ENCODE measurements at places on chromosomes 16 and 17.
A peak's percentile ranks its signal among the peaks of the same experiment; 100 is the strongest.

DNA sequence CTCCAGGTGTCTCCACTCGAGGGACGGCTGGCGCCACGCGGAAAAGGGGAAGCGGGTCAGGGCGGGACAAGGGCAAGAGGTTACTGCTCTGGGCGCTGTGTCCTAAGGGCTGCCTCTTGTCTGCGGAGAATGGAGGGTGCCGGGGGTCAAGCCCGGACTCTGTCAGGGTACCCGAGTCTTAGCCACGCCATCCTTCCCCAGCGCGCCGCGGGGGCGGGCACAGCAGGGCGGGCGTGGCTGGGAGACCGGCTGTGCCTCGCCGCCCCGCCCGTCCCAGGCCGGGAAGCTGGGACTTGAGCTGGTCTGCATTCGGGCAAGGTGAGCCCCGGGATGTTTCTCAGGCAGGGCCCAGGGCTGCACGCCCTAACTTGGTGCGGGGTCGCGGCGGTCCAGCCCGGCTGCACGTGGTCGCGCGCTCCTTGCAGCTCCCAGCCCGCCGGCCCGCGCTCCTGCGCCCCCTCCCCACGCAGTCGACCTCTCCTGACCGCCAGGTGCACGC lies 6.2 kb upstream of the ACTG1 start:
- DNase-seq: peak; percentile 50

- DNase-seq: peak; percentile 72
These were observed 54.6 kb downstream of the USP10 start for GRCh38 chr16:84754353-84754856.

GRCh38 chr16:22014271-22014873 lies 6.5 kb downstream of the MOSMO start:
- DNase-seq: no peak

GRCh38 chr17:7572338-7572587 lies 7.2 kb upstream of the CD68 start:
- no peak for DNase-seq

GRCh38 chr16:64290461-64290860 lies 831.4 kb downstream of the CDH11 start:
- DNase-seq: no peak

- no peak for DNase-seq
These were observed 1422.6 kb upstream of the CDH8 start for GRCh38 chr16:63458846-63459245.

DNA sequence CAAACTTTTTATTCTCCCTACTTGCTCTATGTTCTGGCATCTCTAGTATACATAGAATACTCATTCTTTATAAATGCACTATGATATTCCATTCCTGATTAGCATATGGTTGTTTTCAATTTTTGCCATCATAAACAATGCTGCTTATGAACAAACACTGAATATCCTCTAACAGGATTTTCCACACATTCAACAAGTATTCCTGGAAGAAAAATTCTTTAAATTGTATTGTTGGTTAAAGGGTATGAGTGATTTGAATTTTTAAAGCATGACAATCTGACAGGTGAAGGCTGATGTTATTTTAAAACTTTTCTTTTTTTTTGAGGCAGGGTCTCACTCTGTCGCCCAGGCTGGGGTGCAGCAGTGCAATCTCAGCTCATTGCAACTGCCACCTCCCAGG lies 11.5 kb downstream of the APPBP2 start:
- no peak for DNase-seq

DNA sequence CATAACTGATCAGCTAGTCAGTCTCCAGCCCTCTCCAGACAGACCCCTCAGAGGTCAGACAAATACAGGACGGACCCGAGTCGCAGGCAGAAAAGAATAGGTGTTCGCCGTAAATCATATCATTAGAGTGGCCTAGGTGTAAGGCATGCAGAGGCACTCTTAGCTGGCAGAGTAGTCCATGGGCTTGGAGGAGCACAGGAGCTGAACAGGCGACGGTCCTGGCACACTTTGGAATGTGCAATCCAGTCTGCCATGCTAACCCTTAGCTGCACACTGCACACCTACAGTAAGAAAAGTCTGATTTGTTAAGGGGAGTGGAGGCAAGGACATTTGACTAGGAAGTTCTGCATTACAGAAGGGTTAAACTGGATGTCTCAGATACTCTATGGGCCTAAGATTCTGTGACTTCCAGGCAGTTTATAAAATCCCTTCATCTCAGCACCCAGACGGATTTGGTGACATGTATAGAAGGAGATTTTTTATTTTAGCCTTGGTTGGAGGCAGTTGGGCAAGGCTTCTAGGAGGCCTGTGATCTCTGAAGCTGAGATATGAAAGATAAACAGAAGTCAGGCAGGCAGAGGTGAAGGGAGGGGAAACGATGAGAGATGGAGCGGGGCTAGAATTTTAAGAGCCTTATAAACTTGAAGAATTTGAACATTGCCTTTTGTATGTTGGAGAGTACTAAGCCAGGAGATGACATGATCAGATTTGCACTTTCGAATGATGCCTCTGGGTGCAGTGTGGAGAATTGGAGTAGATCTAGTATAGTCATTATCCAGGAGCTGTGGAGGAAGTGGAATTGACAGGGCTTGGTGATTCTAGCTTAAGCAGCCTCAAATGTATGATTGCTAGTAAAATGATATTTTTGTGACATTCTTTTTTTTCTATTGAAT lies 34.6 kb upstream of the SLC5A11 start:
- DNase-seq: no peak

DNA sequence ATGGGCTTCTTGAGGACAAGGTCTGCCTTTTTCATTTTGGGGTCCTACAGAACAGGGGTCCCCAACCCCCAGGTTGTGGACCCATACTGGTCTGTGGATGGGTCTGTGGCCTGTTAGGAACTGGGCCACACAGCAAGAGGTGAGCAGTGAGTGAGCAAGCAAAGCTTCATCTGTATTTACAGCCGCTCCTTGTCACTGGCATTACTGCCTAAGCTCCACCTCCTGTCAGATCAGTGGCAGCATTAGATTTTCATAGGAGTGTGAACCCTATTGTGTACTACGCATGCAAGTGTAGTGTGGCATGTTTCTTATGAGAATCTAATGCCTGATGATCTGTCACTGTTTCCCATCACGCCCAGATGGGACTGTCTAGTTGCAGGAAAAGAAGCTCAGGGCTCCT lies 33.9 kb downstream of the ERN1 start:
- no peak for DNase-seq

DNA sequence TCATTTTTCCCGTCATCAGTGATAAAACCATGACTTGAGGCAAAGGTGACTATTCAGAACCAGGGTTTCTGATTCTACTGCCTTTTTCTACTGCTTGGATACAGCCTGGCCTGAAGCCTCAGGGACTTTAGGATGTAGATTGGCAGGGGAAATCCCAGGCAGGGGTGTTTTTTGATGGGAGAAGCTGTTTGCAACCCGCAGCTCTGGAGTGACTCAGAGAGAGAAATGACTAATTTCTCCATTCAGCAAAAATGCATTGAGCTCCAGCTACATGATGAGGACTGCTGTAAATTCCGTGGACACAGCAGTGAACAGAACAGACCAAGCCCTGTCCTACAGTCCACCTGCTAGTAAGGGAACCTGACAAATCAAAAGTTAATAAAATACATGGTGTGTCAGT lies 560.6 kb downstream of the CDH13 start:
- DNase-seq: no peak

- no peak for DNase-seq
These were observed 41.8 kb downstream of the NUP93 start for GRCh38 chr16:56771558-56772279.

DNA sequence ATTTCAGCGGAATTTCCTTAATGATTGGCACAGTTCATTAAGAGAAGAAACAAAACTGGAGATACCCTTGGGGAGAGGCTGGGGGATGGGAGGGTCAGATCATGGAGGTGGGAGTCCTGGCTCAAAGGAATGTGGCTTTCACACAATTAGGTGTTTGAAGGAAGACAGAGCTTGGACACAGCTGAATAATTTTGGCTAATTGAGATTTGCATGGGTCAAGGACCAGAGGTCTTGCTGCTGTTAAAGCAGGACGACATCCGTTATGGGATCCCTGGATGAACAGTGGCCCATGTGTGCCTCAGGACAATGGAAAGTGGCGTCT lies 160.3 kb downstream of the HS3ST3B1 start:
- DNase-seq: no peak

GRCh38 chr16:58425756-58426494 lies 33.7 kb downstream of the GINS3 start:
- DNase-seq: no peak

- DNase-seq: no peak
These were observed 17.0 kb downstream of the SOX8 start for GRCh38 chr16:998615-999014.

DNA sequence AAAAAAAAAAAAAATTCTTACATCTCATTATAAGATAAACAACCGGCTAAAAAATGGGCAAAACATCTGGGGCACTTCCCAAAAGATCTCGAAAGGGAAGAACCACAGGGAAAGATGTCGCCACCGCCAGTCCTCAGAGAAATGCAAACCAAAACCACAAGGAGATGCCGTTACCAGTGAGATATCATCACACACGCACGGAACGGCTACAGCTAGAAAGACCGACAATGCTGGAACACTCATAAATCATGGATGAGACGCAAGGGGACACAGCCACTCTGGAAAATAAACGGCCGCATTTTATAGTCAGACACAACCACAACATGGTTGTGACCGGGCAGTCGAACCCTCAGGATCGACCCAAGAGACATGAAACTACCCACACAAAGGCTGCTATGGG lies 24.5 kb downstream of the WDR45B start:
- no peak for DNase-seq

DNA sequence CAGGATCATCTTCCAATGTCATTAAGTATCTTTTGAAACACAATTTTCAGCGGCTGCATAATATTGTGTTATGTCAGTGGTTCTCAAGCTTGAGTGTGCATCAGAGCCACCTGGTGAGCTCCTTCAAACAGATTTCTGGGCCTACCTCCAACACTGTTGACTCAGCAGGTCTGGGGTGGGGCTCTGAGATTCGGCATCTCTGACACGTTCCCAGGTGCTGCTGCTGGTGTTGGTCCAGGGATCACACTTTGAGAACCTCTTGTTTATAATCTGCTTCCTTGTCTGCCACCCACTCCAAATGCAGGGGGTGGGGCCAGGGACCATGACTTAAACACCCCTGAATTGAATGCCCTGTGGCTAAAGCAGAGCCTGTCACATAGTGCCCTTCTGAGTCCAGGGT lies 73.8 kb upstream of the HNF1B start:
- no peak for DNase-seq

GRCh38 chr16:56999409-57000270 lies 10.3 kb downstream of the NLRC5 start:
- DNase-seq: no peak

GRCh38 chr16:60414613-60415012 lies 1621.6 kb downstream of the CDH8 start:
- DNase-seq: no peak

- no peak for DNase-seq
These were observed 30.4 kb downstream of the LITAF start for GRCh38 chr16:11556214-11556819.

GRCh38 chr16:28880589-28880915 lies 2.3 kb downstream of the ATP2A1 start:
- DNase-seq: no peak

DNA sequence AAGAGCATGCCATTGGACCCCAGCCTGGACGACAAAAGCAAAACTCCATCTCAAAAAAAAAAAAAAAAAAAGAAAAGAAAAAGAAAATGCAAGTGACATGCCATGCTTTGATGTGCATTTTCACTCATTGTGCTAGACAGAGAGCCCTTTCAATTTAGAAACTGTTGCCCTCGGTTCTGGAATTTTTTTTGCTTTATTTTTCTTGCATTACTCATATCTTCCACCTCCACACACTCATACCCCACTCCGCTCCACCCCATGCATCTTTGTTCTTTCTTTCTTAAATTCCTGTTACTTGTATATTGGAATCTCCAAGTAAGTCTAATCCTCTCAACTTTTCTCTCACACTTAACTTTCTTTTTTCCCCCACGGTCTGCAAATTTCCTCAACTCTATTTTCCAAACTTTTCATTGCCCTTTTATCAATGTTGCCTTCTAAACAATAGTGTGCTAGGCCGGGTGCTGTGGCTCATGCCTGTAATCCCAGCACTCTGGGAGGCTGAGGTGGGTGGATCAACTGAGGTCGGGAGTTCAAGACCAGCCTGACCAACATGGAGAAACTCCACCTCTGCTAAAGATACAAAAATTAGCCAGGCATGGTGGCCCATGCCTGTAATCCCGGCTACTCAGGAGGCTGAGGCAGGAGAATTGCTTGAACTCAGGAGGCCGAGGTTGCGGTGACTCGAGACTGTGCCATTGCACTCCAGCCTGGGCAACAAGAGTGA lies 16.8 kb upstream of the SUZ12 start:
- no peak for DNase-seq

DNA sequence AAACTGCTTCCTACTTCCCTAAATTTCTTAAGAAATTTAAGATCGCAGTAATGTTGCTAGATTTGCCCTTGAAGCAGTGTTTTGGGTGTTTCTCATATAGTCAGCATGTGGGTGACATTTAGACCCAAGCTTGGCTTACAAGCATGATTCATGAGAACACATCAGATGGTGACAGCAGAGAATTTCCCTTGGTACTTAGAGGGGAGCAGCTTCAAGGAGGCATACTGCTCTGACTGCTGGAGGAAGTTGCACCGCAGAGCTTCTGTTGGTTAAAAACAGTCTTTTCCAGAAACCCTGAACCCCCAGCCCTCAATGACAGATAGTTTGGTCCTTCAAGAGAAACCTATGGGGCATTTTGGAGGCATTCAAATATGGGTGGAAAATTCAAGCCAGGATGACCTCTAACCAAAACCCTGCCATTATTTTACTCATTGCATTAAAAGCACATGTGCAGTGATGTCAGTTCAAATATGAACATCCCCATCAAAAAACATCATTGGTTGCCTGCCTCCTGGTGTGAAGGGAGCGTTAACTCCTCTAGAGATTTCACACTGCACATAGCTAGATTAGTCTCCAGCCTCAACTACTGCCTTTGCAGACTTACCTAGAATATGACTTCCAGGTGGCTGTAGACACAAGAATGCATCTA lies 201.5 kb upstream of the CACNG5 start:
- DNase-seq: no peak

GRCh38 chr17:1995907-1996799 lies 29.0 kb downstream of the RTN4RL1 start:
- DNase-seq: no peak

DNA sequence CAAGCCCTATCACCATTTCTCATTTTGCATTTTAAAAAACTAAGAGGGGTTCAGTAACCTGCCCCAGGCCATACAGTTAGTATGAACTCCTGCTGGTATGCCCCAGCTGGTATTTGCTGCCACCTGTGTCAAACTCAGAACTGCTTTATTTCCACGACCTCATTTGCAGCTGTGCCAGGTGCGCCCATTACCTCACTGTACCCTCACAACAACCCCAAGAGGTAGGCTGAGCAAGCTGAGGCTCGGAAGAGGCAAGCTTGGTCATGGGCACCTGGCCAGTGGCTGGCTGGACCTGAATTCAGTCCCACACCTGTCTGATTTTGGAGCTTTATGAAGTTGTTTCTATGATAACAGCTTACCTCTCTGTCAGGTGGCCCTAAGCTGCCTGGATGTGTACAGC lies 7.6 kb downstream of the EPN2 start:
- DNase-seq: no peak

GRCh38 chr17:30000001-30000754 lies 58.7 kb downstream of the EFCAB5 start:
- DNase-seq: no peak

Data from memory B cell (primary cell).